ENCODE measurements at places on chromosomes 2 and 18.
A peak's percentile ranks its signal among the peaks of the same experiment; 100 is the strongest.

- no peak for DNase-seq
These were observed 20.3 kb upstream of the KDM3A start for GRCh38 chr2:86420913-86421312.

DNA sequence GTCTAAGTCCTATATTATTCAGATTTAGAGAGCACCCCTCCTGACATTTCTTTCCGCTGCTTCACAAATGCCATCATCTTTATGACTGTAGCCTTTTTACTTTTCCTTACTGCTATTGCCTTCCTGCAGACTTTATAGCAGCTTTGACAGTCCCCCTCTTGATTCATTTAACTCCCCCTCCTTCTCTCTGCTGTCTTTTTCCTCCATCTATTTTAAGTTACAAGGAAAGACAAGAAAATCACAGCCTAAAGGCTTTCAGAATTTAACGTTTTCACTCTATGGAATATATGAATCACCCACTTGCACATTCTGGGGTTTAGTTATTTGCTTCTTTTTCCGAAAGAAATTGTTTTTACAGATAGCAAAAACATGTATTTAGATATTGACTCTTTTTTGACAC is 183.4 kb upstream of the SETBP1 start:
- no peak for DNase-seq

GRCh38 chr2:63698786-63699548 is 110.2 kb downstream of the MDH1 start:
- DNase-seq = no peak

GRCh38 chr2:85741833-85742455 is 11.8 kb upstream of the ATOH8 start:
- DNase-seq = no peak

GRCh38 chr18:32308493-32309120 is 118.8 kb downstream of the MEP1B start:
- DNase-seq = no peak

DNA sequence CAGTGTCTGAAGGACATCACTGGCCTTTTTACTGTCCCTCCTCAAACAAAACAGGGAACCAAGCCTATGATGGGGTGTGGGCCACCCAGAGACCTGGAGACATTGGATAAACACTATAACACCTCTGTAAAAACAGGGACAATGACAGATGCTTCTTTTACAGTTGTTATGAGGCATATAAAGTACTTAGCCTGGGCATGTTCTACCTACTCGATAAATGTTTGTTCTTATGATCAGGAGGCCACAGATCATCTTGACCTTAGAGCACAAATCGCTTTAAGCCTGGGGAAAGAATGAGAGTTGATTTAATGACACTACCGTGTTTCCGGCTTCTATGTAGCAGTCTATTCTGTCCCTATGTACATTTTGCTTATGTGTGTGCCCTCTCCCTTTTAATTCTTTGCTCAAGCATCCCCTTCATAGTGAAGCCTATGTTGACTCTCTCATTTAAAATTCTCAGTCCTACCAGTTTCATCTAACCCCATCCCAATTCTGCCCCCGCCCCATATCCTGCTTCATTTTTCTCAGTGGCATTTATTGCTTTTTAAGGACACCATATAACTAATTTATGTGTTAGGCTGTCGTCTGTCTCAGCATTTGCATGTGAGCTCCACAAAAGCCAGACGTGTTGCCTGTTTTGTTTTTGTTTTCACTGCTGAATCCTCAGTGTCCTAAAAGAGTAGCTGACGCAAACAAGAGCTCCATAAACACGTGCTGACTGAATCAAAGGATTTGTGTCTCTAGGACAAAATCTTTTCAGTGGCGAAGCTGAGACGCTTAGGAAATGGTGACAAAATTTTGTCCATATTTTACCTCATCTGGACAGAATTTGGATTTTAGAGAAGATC is 182.3 kb upstream of the ST6GAL2 start:
- no peak for DNase-seq

GRCh38 chr18:49072524-49072934 is 121.8 kb upstream of the SMAD7 start:
- DNase-seq = no peak

DNA sequence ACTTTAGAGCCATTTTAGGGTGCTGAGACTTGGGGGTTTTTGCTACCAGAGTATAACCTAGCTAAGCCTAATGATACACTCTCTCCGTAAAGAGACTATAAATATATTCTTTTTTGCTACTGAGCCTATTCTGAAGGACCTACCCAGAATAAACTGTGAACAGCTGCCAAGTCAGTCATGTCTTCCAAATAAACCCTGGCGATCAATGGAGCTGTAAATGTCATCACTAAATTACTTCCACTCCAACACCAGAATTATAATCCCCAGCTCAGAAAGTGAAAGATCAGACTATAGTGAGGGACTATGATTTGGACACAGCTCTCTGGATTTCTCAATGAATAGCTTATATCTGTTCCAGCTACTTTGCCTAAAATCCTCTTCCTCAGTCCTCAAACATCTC is 178.9 kb downstream of the METTL4 start:
- DNase-seq = no peak

- no peak for DNase-seq
These were observed 378.2 kb downstream of the BCL11A start for GRCh38 chr2:60175290-60175689.

DNA sequence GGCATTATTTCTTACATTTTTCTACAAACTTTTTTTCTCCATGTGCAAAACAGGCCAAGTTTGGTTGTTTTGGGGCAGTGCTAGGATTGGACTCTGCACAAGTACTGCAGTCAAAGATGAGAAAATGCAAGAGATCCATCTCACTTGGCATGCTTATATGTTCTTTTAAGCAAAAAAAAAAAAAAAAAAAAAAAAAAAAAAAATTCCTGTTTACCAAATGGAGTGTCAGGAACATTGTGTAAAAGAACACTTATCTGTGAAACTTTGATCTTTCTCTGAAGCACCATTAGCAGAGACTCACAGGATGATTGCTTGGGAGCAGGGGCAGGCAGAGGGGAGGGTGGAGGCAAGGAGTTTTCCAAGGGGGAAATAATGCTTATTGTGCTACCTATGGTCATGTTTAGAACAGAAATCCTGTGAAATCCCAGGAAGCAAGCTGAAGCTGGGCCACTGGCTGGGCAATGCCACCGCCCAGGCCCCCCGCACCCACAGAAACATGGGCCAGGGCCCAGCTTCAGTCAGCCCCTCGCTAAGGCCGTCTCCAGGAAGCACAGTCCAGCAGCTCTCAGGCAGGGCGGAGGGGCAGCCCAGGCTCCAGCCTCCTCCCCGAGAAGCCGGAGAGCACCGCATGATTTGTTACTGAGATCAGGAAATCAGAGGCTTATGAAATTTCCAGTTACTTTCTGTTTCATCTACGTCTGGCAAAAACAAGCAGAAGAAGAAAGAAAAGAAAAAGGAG is 229.4 kb downstream of the ZNF516 start:
- DNase-seq = no peak

DNA sequence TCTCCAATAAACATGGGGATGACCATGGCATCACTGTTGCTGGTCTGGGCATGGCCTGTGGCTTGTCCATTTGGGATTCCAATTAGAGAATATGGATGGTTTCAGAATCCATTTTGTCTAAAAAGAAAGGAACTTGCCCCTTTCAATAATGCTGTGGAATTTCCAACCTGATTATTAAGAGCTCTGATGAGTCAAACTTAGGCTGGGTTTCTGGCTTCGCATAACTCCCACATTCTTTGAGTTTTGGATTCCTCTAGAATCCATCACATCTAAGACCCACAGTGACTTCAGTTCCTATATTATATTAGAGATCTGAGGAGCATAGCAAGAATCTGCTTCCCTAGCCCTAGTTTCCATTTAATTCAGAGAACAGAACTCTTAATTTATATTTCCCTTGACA is 531.5 kb downstream of the TNS1 start:
- DNase-seq = no peak

- no peak for DNase-seq
These were observed 368.2 kb downstream of the EPHA4 start for GRCh38 chr2:221203856-221204255.

DNA sequence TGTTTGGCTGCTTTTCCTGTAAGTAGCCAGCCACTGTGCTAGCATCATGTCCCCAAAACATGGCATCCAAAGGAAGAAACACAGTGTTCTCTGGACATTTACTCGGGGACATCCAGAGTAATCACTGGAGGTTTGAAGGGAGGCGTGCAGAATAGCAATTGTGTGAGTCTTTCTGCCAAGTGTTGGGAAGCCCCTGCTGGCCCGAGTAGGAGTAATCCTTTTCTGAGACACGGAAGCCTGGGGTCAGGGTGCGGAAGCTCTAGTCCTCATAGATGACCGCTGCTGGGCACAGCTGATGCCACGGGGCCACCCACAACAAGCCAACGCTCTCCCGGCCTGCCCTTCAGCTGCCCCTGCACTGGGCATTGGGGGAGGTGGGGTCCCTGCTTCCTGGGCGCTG is 24.8 kb upstream of the HDAC4 start:
- DNase-seq = no peak

GRCh38 chr2:20523073-20523798 is 76.4 kb downstream of the RHOB start:
- no peak for DNase-seq

GRCh38 chr2:66929632-66930338 is 467.3 kb upstream of the ETAA1 start:
- DNase-seq = no peak

DNA sequence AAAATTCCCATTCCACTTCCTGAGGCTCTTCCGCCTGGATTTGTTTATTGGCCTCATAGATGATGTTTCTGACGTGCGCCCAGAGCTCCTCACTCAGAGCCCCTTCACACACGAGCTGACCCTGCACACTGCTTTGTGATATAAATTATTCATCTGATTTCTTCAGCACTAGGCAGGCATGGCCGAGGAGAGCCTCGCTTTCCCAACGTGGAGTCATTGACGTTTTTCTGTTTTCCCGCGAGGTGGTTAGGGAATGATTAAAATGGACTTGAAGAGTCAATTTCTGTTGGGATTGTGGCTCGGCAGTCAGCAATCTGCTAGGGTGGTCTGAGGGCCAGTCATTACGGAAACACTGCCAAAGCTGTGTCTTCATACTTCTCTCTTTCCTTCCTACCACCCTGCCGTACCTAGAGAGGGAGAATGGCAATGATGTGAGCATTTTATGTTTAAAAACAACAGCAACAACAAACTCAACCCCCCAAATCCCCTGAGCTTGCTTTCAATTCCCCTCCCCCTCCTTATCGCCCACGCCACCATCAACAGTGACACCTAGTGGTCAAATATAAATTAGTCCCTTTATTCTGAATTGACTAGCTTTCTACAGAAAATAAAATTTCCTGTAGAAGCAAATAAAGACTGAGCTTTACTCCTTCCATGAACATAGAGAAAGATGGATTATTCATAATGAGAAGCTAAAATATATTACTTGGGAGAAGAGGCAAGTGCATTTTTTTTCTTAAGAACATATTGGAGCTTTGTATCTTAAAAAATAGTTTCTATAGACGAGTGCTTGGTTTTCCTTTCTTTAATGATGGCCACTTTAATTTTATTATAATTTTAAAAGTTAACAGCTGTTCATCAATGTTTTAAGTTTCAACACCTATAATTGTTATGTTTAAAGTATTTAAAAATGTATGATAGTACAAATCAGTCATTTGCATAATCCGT is 285.1 kb downstream of the MTX2 start:
- peak; percentile 64 for DNase-seq

DNA sequence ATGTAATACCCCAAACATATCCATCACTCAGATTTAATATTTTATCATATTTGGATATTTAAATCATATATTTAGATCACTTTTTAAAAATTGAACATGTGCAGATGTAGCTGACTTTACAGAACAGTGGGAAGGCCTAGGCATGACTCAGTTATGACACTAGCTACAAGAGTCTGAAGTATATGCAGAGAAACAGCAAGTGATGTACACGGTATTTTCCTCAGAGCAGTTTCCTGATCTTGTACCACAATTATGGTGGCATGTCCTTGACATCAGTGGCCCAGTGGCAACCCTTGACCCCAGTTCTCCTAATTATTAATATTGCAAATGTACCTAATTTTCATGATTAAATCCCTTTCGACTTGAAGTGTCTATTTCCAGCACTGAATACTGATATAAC is 28.2 kb downstream of the CDKL4 start:
- no peak for DNase-seq
